GM13977 (cell line): ENCODE measurements at places on chromosomes 4 and X.

DNA sequence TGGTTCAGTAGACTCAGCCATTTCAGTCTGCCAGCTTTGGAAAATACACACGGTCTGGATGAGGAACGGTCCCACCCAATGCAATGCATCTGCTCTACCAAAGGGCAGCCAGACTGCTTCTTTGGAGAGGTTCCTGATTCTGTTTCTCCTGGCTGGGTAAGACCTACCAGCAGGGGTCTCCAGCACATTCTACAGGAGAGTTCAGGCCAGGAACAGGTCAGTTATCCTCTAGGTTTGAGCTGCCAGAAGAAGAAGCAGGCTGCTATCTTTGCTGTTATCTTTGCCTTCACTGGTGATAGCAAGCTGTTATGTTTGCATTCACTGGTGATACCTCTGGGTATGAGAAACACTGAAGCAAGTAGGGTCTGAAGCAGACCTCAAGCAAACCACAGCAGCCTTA, 45.5 kb upstream of the PBDC1 start:
- DNase-seq = no peak

DNA sequence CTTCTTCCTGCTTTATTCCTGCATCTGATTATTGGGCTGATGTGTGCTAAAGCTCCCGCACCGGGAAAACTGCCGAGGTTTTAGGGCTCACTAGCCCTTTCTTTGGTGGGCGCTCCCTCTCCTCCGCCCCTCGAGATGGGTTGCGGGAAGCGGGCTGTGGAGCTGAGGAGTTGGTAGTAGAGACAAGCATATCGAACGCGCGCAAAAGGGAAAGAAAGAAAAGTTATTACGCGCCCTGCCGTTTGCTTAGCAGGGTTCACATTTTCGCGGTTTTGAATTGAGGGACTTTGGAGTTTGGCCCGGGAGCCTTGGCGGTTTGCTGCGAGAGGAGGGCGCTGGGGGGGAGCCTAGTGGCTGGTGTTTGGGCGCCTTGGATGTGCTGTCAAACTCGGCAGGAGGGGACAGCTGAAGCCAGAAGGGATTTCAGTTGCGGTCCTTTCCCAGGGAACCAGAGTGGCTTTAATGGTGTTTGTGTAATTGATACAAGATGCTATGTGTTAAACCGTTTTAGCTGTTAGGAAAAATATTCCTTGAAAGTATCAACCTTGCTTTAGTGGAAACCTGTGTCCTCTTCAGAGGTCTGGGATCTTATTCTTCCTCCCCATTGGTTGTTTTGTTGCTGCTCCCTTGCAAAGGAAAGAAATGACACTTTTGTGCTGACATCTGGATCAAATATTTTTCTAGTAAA, 1.1 kb downstream of the GAB1 start:
- no peak for DNase-seq

- peak; percentile 25 for DNase-seq
These were observed 66.5 kb downstream of the SHROOM4 start for GRCh38 chrX:50747471-50747900.

DNA sequence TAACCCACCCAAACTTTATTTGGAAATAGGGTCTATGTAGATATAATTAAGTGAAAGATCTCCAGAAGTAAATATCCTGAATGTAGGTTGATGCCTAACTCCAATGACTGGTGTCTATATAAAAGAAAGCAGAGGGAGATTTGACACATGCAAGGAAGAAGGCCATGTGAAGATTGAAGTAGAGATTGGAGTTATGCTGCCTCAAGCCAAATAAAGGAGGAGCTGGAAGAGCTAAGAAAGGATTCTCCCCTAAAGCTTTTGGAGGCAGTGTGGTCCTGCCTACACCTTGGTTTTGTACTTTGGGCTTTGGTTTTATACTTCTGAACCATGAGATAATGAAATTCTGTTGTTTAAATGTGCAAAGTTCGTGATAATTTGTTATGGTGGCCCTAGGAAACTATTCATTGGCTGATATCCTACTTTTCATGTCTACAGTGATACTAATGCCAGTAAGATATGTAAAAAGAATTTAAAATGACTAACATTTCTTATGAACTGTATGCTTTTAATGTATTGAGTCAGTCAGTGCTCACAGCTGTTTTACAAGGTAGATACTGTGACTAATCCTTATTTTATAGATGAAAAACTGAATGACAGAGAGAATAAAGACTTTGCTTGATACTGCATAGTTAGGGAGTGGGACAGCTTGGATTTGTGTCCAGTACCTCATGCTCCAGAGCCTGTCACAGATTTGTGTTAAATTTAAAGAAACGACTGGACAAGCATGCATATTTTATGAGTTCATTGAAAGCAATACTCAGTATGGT, 5.9 kb upstream of the RAB40AL start:
- DNase-seq = no peak

DNA sequence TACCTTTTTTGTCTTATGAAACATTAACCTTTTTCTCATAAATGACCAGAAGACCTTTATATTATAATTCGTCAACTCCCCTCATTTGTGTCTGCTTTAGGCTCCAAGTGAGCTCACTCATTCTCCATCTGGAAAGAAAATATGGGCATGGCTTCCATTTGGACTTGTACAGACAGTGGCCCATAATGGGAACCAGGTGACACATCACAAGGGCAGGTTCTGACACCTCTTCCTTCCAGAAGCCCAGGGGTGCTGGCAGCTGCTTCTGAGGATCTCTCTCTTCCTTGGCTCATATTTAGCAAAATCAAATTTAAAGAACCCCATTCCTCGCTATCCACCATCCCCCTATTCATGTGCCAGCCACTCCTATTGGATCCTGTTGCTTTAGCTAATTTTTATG, 69.6 kb downstream of the CD38 start:
- no peak for DNase-seq
